Fibroblast of upper back skin (primary cell): ENCODE measurements at places on chromosomes 6 and 20.

- DNase-seq: no peak
These were observed 43.6 kb downstream of the CTCFL start for GRCh38 chr20:57481281-57481711.

DNA sequence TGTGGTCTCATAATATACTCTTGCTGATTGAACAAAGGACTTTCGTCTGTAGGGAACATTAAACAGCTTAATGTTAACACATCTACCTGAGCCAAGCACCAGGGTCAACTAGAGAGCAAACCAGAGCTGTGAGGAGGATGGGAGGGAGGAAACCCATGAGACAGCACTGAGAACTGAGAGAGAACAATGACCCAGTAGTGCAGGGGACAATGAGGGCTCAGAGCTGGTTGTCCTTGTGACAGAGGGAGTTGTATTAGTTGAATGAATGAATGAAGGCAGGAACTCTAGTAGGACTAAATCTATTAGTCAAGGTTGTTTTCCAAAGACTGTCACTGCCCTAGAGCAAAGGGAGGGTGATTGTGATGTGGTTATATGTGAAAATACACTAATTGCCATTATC is 28.2 kb upstream of the GSTA4 start:
- DNase-seq: no peak

GRCh38 chr20:60232380-60232779 is 274.2 kb downstream of the CDH26 start:
- no peak for DNase-seq

DNA sequence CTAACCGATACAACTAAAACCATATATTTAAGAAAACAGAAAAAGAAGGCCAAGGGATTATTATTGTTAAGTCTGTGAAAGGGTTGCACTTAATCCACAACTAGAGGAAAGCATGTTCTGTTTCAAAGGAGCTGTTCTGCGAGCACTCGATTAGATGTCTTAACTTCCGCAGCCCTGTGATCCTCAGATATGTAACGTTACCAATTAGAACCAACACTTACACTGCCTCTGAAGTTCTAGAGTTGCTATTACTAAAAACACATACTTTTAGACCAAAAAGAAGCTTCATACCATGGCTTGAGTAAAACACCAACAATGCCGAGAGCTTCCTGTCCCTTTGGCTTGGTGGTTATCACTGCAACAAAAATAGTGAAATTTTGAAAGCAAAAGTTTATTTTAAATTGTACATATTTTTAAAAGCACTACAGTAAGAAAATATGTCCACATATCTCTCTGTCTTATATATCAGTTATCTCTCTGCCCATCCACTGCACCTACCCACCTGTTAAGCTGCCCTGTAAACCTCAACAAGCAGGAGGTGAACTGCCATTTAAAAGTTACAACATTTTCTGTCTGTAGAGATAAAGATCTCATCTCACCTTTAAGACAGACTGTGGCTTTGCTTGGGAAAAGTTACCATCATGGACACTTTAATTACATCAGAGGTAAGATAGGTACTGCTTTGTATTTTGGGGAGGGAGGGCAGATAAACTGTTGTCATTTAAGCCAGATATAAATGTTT is 7.1 kb upstream of the DUSP22 start:
- DNase-seq: no peak

DNA sequence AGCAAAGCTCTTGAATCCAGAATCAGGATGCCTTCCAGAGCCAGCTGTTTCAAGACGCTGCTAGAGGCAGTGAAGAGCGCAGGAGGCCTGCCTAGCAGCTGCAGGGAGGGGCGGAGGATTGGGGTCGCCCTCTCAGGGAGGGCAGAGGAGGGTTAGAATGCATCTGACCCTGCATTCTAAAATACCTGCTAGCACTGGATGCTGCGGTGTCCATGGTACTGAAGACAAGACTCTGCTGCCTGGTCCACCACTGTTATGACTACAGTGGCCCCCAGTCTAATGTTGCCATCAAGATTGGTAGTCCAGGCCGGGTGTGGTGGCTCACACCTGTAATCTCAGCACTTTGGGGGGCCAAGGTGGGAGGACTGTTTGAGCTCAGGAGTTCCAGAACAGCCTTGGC is 193.7 kb upstream of the PROKR2 start:
- DNase-seq: no peak
